Stimulated activated naive B cell treated with anti-CD40 and anti-IgM and Interleukin-4, amounts not matched to agents 10 μg/mL and 1 μg/mL and 100 μg/mL, for 72 hours (primary cell): ENCODE measurements at places on chromosomes 12 and 14.

GRCh38 chr12:25135531-25136154 lies 59.3 kb downstream of the DNAI7 start:
- no peak for DNase-seq
- H3K4me1 ChIP-seq, result no peaks in the 10 kb centered on the region
- H3K36me3 ChIP-seq, result no peaks in the 10 kb centered on the region
- no peaks in the 10 kb centered on the region for H3K27me3 ChIP-seq
- H3K4me3 ChIP-seq, result no peak overlapping the region

DNA sequence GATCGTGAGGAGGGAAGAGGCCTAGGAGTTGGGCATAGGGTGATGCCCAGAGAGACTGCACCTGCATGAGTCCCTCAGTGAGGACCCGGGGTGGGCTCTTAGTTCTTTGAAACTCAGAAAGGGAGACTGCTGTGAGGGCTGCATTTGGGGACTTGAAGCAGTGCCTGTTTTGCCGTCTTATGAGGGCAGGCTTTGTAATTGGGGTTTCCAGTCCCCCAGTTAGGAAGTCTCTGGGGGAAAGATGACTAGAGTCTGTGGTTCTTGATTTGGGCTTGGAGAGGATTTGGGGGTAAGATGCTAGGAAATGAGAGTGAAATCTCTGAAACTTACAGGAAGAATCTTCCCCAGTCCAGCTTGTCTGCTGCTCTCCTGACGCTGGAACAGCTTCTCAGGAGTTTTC lies 99.6 kb downstream of the ARF6 start:
- peaks cover 29% of the 10 kb centered on the region for H3K4me1 ChIP-seq
- H3K27me3 ChIP-seq, result no peaks in the 10 kb centered on the region
- peak overlapping the region; percentile 96 for H3K27ac ChIP-seq
- H3K36me3 ChIP-seq, result peaks cover 4% of the 10 kb centered on the region
- DNase-seq, result no peak

GRCh38 chr12:106090591-106091445 lies 47.9 kb downstream of the NUAK1 start:
- no peaks in the 10 kb centered on the region for H3K4me1 ChIP-seq
- no peak overlapping the region for H3K27ac ChIP-seq
- H3K27me3 ChIP-seq, result peaks cover 20% of the 10 kb centered on the region
- no peaks in the 10 kb centered on the region for H3K36me3 ChIP-seq
- H3K4me3 ChIP-seq, result no peak overlapping the region

- peaks cover 22% of the 10 kb centered on the region for H3K4me1 ChIP-seq
- no peaks in the 10 kb centered on the region for H3K27me3 ChIP-seq
- H3K27ac ChIP-seq, result peak overlapping the region; percentile 96
- DNase-seq, result no peak
- peak overlapping the region; percentile 90 for H3K4me3 ChIP-seq
These were observed 1.3 kb downstream of the BBS10 start for GRCh38 chr12:76346798-76347420.

GRCh38 chr12:109842021-109842420 lies 8.8 kb upstream of the TRPV4 start:
- no peaks in the 10 kb centered on the region for H3K36me3 ChIP-seq
- DNase-seq, result no peak
- H3K27ac ChIP-seq, result no peak overlapping the region
- H3K4me1 ChIP-seq, result peaks cover 13% of the 10 kb centered on the region
- H3K27me3 ChIP-seq, result no peaks in the 10 kb centered on the region
- H3K4me3 ChIP-seq, result no peak overlapping the region

GRCh38 chr12:132185705-132186104 lies 41.4 kb downstream of the NOC4L start:
- H3K27me3 ChIP-seq, result no peaks in the 10 kb centered on the region
- peaks cover 11% of the 10 kb centered on the region for H3K4me1 ChIP-seq
- no peak overlapping the region for H3K27ac ChIP-seq
- DNase-seq, result no peak
- peaks cover 3% of the 10 kb centered on the region for H3K36me3 ChIP-seq

- no peak overlapping the region for H3K4me3 ChIP-seq
- no peaks in the 10 kb centered on the region for H3K27me3 ChIP-seq
- H3K4me1 ChIP-seq, result peaks cover 4% of the 10 kb centered on the region
- H3K36me3 ChIP-seq, result peaks cover 72% of the 10 kb centered on the region
These were observed 24.5 kb downstream of the SETD1B start for GRCh38 chr12:121828306-121828705.

- DNase-seq, result no peak
- H3K27me3 ChIP-seq, result no peaks in the 10 kb centered on the region
- H3K36me3 ChIP-seq, result peaks cover 12% of the 10 kb centered on the region
- no peak overlapping the region for H3K27ac ChIP-seq
- peaks cover 7% of the 10 kb centered on the region for H3K4me1 ChIP-seq
- H3K4me3 ChIP-seq, result no peak overlapping the region
These were observed 68.9 kb upstream of the BBS10 start for GRCh38 chr12:76417116-76417515.

GRCh38 chr14:104788161-104788818 lies 7.3 kb downstream of the AKT1 start:
- H3K27me3 ChIP-seq, result no peaks in the 10 kb centered on the region
- peaks cover 28% of the 10 kb centered on the region for H3K4me1 ChIP-seq
- H3K4me3 ChIP-seq, result no peak overlapping the region
- peaks cover 15% of the 10 kb centered on the region for H3K36me3 ChIP-seq

DNA sequence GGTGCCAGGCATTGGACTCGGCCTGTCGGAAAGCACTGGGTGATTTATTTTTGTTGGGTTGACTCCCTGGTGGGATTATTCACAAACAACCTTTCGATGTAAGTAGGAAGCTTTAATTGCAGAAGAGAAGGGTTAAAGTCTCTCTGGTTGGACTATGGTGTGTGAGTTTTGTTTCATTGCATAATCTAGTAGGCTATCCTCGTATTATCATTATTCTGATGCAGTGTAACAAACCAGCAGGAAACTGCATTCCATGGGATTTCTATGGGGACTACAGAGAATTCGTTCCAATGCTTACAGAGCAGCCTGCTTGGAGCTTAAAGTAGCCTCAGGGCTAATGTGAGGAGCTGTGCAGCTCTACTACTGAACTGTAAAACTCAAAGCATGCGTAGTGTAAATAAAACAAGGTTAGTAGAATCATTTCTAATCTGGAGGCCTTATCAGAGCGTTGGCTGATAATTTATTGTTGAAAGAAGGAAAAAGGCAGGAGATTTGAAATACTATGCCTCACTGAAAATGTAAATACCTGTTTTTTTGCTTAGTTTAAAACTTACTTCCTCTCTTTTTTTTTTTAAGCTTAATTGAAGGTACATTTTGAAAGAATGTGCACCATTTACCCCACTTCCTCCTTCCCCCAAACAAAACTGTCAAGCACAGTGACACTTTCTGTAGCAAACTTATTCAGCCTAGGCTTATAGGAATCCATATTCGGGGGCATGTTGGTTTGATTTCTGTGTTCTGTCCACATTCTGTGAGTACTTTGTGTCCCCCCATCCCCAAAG lies 226.7 kb downstream of the NPAS3 start:
- H3K4me3 ChIP-seq, result no peak overlapping the region
- DNase-seq, result no peak
- no peak overlapping the region for H3K27ac ChIP-seq
- no peaks in the 10 kb centered on the region for H3K4me1 ChIP-seq
- no peaks in the 10 kb centered on the region for H3K27me3 ChIP-seq
- no peaks in the 10 kb centered on the region for H3K36me3 ChIP-seq

DNA sequence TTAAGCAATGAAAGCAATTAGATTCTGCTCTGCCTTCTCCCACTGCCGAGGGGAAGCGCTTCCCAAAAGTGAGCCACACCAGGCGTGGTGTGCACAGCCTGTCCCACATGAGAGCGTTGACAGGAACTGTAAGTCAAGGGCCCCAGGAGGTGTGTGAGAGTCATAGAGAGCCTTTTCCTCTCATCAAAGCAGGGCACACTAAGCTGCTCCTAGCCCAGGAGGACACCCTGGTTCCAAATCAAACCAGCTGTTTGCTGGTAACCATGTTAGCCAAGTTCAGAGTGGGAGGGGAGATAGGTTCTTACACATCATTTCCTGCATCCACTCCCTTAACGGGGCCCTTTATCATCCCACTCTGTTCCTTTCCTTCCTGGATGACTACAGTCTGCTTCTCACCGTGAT lies 98.3 kb downstream of the SPTSSA start:
- H3K27me3 ChIP-seq, result peaks cover 22% of the 10 kb centered on the region
- no peak overlapping the region for H3K27ac ChIP-seq
- peaks cover 5% of the 10 kb centered on the region for H3K4me1 ChIP-seq
- no peak for DNase-seq
- H3K36me3 ChIP-seq, result no peaks in the 10 kb centered on the region
- no peak overlapping the region for H3K4me3 ChIP-seq

GRCh38 chr12:104790296-104791125 lies 167.6 kb downstream of the SLC41A2 start:
- H3K27me3 ChIP-seq, result no peaks in the 10 kb centered on the region
- DNase-seq, result peak; percentile 12
- H3K36me3 ChIP-seq, result no peaks in the 10 kb centered on the region
- H3K4me1 ChIP-seq, result peaks cover 8% of the 10 kb centered on the region
- H3K27ac ChIP-seq, result no peak overlapping the region

GRCh38 chr12:22333713-22334409 lies 646 bp downstream of the ST8SIA1 start:
- H3K27me3 ChIP-seq, result peaks cover 65% of the 10 kb centered on the region
- no peak overlapping the region for H3K27ac ChIP-seq
- peak overlapping the region; percentile 96 for H3K4me3 ChIP-seq
- peaks cover 11% of the 10 kb centered on the region for H3K4me1 ChIP-seq

DNA sequence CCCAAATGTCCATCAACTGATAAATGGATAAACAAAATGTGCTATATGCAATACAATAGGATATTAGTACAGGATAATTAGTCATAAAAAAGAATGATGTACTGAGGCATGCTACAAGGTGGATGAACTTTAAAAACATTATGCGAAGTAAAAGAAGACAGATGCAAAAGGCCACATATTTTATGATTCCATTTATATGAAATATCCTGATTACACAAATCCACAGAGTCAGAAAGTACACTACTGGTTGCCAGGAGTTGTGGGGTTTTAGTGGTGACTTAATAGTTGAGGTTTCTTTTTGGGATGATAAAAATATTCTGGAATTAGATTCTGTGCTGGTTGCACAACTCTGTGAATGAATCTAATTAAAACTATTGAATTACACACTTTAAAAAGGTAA lies 12.6 kb downstream of the TRIM9 start:
- no peaks in the 10 kb centered on the region for H3K36me3 ChIP-seq
- no peak overlapping the region for H3K27ac ChIP-seq
- H3K27me3 ChIP-seq, result peaks cover 8% of the 10 kb centered on the region
- peaks cover 2% of the 10 kb centered on the region for H3K4me1 ChIP-seq
- no peak overlapping the region for H3K4me3 ChIP-seq
- DNase-seq, result no peak

DNA sequence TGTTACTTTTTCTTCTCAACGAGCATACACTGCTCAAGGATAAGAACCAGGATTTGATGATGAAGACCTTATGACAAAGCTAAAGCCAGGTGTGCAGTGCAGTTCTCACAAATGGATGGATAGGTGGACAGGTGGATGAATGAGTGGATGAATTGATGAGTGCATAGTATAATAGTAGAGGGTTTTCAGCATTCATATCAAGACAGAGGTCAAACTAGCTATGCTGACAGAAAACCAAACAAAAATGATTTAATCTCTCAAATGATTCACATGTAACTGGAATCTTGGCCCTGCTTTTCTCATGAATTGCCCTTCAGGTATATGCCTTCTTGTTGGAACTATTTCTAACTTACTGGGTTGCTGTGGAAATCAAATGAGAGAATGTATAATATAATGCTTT lies 240.9 kb downstream of the BCAT1 start:
- H3K27ac ChIP-seq, result no peak overlapping the region
- peaks cover 21% of the 10 kb centered on the region for H3K4me1 ChIP-seq
- DNase-seq, result no peak
- H3K36me3 ChIP-seq, result no peaks in the 10 kb centered on the region

DNA sequence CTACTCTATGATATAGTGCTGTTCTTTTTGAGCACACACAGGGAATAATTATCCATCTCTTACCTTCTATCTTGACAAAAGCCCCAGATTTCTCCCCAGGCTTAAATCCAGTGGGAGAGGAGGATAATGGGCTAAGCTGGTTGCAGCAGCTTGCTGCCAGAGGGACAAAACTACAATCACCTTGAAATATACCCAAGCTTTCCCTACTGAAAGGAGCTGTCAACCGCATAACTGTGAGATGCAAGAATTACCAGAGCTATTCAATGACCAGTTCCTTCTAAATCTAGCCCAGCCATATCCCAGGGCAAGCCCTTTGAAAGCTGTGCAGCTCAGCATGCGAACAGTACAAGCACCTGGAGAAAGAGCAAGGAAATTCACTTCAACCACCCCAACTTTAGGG lies 943 bp upstream of the MGAT4C start:
- no peaks in the 10 kb centered on the region for H3K4me1 ChIP-seq
- DNase-seq, result no peak

- no peak overlapping the region for H3K4me3 ChIP-seq
- H3K4me1 ChIP-seq, result no peaks in the 10 kb centered on the region
- no peak for DNase-seq
- H3K36me3 ChIP-seq, result no peaks in the 10 kb centered on the region
- no peak overlapping the region for H3K27ac ChIP-seq
These were observed 145.4 kb upstream of the ABCD2 start for GRCh38 chr12:39764944-39765560.

DNA sequence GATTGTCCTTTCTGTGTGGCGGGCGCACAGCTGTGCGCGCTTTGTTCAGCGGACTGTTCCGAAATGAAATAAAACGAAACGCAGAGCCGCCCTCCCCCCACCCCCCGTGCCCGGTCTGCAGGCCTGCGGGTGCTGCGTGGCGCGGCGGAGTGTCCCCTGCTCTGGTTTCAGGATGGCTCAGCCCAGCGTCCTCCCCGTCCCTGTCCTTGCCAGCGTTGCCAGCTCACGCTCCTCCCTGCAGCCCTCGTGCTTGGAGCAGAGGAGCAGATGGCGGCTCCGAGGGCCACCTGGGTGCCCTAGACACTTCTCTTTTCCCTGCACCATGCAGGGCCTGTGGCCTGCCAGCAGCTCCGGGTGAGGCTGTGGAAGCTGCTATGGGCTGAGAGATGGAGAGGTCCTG lies 17.5 kb upstream of the BEGAIN start:
- no peak overlapping the region for H3K27ac ChIP-seq
- no peak for DNase-seq
- no peak overlapping the region for H3K4me3 ChIP-seq
- peaks cover 2% of the 10 kb centered on the region for H3K4me1 ChIP-seq
- peaks cover 11% of the 10 kb centered on the region for H3K36me3 ChIP-seq
- peaks cover 32% of the 10 kb centered on the region for H3K27me3 ChIP-seq

GRCh38 chr12:116303066-116303465 lies 25.6 kb upstream of the MED13L start:
- H3K27me3 ChIP-seq, result no peaks in the 10 kb centered on the region
- peaks cover 11% of the 10 kb centered on the region for H3K4me1 ChIP-seq
- no peak overlapping the region for H3K27ac ChIP-seq
- H3K4me3 ChIP-seq, result no peak overlapping the region

GRCh38 chr12:49471557-49471956 lies 67.3 kb upstream of the KCNH3 start:
- no peaks in the 10 kb centered on the region for H3K27me3 ChIP-seq
- no peak for DNase-seq
